Hematopoietic multipotent progenitor cell treated with erythropoietin and hydrocortisone succinate and interleukin-3 and kit ligand, for 17 days (in vitro differentiated cells): ENCODE measurements at places on chromosomes 3 and 15.
A peak's percentile ranks its signal among the peaks of the same experiment; 100 is the strongest.

GRCh38 chr3:175267561-175267960 lies 408.4 kb downstream of the NAALADL2 start:
- no peak for DNase-seq

GRCh38 chr3:126156468-126156867 lies 23.9 kb downstream of the ALDH1L1 start:
- peak; percentile 19 for DNase-seq

DNA sequence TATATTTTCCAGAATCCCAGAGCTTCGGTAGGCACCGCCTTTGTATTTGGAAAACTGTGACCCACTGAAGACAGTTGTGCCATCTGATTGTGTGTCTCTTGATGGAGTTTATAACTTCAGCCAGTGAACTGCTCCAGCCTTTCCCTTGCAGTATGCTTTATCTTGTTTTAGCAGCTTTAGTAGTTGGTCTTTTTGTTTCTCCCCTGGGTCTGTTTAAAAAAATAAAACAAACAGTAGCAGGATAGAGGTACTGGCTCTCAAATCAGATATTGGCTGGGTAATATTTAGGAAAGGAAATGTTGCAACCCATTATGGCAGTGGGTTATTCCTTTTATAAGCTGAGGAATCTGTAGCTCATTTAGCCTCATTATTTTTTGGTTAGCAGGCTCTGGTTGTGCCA lies 151.5 kb upstream of the BFSP2 start:
- no peak for DNase-seq

GRCh38 chr15:39200586-39200985 lies 380.3 kb upstream of the THBS1 start:
- DNase-seq: no peak

GRCh38 chr3:143203848-143204247 lies 84.3 kb downstream of the CHST2 start:
- DNase-seq: no peak

DNA sequence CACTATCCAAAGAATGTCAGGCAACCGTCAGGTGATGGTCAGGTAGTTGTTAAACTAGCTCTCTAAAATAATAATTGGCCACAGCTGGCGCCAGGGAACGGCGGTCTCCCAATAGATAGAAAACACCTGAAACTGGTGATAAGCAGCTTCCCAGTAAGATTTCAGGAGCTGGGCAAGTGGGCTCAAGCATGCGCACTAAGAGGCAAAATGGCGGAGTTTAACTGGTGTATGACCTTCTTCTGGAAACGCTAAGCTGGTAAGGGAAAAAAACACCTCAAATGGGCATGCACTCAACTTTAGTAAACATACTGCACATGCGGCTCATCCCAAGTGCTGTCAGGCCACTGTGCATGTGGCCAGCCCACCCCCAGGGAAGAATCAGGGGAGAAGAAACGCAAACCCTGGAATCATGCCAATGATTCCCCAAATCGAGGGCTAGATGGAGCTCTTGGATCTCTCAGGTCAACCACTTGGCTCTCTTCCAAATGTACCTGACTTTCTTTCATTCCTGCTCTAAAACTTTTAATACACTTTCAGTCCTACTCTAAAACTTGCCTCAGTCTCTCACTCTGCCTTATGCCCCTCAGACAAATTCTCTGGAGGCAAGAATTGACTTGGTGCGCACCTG lies 195.0 kb downstream of the ZNF621 start:
- DNase-seq: peak; percentile 5
